Lower leg skin (tissue), 4 donors: ENCODE measurements at places on chromosomes 16 and 17. TPM values are rescaled to one million over a fixed set of nuclear protein-coding genes. Genes with fewer than 3 reads are reported as not detected.

EVPLL gene
- 19.9 TPM for total RNA-seq

GRCh38 chr17:77375917-77376651 is 235.3 kb downstream of the SEC14L1 start:
- DNase-seq: no peak

GPRC5B gene
- total RNA-seq: 13.9 TPM

DNA sequence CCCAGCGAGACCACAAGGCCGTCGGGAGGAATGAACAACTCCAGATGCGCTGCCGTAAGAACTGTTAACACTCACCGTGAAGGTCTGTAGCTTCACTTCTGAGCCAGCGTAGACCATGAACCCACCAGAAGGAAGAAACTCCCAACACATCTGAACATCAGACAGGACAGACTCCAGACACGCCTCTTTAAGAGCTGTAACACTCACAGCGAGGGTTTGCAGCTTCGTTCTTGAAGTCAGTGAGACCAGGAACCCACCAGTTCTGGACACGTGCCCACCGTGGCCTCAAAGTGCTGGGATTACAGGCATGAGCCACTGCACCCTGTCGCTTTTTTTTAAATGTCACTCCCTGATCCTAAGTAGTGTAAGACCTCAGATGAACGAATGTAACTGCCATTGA is 17.3 kb downstream of the KPNA2 start:
- no peak for DNase-seq

GRCh38 chr16:10918294-10919002 is 23.8 kb downstream of the DEXI start:
- peak; percentile 99 for DNase-seq

- DNase-seq: peak; percentile 84
Observed at GRCh38 chr17:29568331-29569244, at the start of gene TP53I13. Gene TP53I13 (plus strand): TSS chr17:29568701. CDS start chr17:29568759, 58 bp downstream.

GRCh38 chr17:8818047-8818446 is 18.9 kb upstream of the MFSD6L start:
- DNase-seq: peak; percentile 64

CD300E gene
- not detected for total RNA-seq

TEX14 gene
- not detected for total RNA-seq

- peak; percentile 85 for DNase-seq
Observed at GRCh38 chr17:77329741-77330531, 189.2 kb downstream of the SEC14L1 start.

CA5A gene
- not detected for total RNA-seq

GRCh38 chr16:4801051-4801961 is 1.1 kb downstream of the ROGDI start:
- DNase-seq: no peak

GRCh38 chr16:50724306-50724705 is 17.6 kb upstream of the CYLD start:
- no peak for DNase-seq

GRCh38 chr17:73827627-73828291 is 183.5 kb upstream of the SDK2 start:
- peak; percentile 59 for DNase-seq

DNA sequence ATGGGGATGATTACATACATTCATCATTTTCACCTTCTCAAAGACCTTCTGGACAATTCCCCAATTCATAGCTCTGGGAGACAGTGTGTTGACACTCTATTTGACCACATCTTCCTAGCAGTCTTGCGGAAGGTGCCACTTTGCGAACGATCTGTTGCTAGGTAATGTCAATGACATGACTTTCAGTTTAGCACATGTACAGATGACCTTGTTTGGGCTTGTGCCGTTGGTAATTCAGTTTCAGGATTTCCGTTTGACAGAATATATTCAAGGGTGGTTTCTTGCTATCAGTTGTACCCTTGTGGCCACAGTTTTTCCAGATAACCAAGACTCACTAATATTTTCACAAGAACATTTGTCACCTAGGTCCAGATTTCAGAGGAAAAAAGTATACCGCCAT is 478.2 kb downstream of the WWOX start:
- DNase-seq: no peak

DNA sequence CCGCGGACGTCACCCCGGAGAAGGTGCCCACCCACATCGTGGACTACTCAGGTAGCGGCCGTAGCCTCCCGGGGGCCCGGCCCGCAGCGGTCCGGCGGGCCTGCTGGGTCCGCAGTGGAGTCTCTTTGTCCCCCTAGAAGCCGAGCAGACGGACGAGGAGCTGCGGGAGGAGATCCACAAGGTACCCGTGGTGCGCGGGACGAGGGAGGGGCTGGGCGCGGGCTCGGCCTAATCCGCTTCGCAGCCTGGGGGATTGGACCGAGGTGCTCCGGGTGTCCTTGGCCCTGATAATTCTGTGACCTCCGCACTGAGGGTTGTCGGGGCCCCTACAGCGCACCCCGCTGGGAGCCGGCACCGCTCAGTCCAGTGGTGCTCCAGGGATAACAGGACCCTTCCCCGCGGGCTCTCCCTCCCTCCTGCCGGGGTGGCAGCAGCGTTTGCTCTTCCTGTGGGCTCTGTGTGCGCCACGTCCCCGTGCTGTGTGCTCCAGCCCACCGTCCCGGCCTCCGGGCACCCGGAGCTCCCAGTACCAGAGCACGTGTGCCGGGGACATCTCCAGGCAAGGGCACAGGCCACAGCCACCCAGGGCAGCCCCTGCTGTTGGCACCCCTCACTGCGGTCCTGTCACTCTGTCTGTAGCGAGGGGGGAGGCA is 713 bp downstream of the RHOT2 start:
- DNase-seq: no peak

- peak; percentile 65 for DNase-seq
Observed at GRCh38 chr17:10063730-10064241, 134.6 kb downstream of the GAS7 start.

- DNase-seq: no peak
Observed at GRCh38 chr16:66578651-66579531, at the start of gene CMTM2. Gene CMTM2 (plus strand): TSS chr16:66579463. CDS start chr16:66579608, 145 bp downstream.

GRCh38 chr17:43888548-43888947 is 18.8 kb downstream of the MPP2 start:
- no peak for DNase-seq

- peak; percentile 99 for DNase-seq
Observed at GRCh38 chr16:72008424-72009216, at the start of gene DHODH. Gene DHODH (plus strand): TSS chr16:72008744. CDS start chr16:72008765, 21 bp downstream.

TMEM235 gene
- total RNA-seq: not detected

ZSCAN10 gene
- not detected for total RNA-seq

GRCh38 chr16:8915722-8916301 is 33.7 kb downstream of the LITAFD start:
- peak; percentile 36 for DNase-seq

DNA sequence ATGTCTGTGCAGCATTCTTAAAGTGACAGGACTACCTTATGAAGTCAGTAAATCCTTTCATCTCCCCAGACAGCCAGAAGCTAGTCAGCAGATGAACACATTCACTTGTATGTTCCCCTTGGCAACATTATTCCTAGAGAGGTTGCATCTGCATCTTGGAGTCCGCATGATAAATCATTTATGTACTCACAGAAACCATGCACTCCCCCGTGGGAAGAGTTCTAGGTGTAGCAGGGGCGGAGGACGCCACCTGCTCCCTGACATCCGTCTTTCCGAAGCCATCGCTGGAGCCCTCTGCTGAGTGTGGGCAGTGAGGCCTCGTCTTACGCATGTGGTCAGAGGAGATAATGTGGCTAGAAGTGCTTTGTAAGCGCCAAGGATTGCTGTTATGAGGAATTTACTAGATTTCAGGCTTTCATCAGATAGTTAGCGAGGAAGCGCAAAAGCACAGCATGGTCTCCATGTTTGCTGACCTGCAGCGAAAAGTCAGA is 144.5 kb downstream of the RPTOR start:
- no peak for DNase-seq
